ENCODE measurements at places on chromosomes 16 and 17. TPM values are rescaled to one million over a fixed set of nuclear protein-coding genes. Genes with fewer than 3 reads are reported as not detected.

DNA sequence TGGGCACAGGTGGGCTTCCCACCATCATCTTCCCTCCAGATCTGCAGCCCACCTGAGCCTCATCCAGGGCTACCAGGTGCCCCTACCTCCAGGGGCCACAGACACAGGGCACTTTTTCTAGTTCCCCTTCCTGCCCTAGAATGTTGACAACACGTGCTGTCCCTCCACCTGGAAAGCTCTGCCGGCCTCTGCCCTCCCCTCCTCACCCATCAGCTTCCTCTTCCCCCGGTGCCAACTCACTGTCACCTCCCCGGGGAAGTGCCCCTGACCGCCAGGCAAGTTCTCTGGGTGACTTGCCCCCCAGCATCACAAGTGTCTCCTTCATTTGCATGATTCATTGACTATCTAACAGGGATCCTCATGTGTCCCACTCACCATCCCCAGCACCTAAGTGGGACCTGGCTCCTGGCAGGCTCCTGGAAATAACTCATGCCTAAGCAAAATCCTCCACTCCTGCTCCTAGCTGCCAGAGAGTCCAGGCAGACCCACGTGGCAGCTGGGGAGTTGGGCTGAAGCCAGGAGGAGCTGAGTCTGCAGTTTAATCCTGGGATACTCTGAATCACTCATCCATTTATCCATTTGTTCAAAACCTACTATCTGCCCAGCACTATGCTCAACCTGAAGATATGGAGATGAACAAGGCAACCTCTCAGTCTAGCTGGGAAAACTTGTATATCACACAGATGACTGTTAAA lies 304.4 kb downstream of the FOXL1 start:
- DNase-seq, result no peak

DNA sequence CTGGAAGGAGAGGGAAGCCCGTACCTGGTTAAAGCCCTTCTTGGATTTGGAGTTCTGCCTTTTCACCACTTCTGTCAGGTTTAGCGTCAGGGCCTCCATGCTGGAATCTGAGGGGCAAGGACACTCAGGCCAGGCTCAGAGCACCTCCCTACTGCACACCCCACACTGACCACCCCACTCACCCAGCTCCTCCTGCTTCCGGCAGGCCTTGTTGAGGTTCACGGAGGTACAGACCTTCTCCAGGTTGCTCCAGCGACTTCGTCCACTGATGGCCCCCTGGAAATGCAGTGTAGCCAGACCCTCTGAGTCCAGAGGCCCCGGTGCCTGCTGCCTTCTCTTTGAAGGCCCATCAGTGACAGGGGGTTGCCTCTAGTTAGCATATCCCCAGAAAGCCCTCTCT lies 14.1 kb upstream of the PIK3R6 start:
- DNase-seq, result no peak

Gene CLEC19A
- not detected for total RNA-seq

Gene EFCAB13
- 7.8 TPM for total RNA-seq
